ENCODE measurements at places on chromosomes 2 and 18.

DNA sequence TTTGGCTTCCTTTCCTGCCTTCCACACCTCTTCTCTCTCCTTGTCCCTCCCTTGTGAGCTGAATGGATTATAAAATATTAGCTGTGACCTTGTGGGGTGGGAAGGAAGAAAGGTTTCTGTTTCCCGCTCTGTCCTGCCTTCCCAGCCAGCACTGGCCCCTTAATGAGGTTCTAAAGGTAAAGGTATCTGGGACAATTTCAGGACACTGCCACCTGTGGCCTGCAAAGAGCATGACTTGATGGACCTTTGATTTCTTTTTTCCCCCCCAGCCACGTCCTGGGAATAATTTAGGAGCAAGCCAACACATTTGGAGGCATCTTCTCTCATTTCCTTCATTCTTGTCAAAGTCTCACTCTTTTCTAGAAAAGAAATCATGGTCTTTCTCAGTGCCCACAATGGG is 246.7 kb upstream of the EPAS1 start:
- DNase-seq: no peak

DNA sequence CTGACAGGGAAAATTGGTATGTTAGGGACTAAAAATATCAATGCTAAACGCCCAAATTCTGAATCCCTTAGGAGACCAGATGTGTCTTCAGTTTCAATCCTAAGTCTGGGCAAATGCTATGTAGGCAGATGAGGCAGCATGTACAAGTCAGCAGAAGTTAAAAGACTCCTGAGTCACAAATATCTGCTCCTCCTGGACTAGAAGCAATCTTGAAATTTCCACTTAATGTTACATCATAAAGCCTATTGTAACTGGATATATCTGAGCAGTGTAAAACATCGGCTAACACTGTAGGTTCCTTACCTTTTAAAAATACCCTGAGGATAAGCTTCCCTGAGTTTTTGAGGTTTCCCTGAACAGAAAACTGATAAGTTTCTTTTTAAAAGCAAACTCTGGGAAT is 1087.6 kb upstream of the PIK3C3 start:
- DNase-seq: no peak

GRCh38 chr2:101743288-101743687 is 45.8 kb downstream of the MAP4K4 start:
- DNase-seq: no peak

DNA sequence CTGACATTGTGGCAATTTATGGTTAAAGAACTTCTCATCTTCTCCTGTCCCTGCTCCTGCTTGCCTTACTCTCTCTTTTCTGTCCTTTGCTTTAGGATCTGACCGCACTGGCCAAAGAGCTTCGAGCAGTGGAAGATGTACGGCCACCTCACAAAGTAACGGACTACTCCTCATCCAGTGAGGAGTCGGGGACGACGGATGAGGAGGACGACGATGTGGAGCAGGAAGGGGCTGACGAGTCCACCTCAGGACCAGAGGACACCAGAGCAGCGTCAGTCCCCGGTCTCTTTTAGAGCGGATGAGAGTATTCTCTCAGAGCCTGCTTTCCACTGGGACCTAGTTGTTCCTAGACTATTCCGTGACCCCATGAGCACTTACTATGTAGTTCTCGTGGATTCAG is 122.2 kb upstream of the IL1R2 start:
- no peak for DNase-seq

DNA sequence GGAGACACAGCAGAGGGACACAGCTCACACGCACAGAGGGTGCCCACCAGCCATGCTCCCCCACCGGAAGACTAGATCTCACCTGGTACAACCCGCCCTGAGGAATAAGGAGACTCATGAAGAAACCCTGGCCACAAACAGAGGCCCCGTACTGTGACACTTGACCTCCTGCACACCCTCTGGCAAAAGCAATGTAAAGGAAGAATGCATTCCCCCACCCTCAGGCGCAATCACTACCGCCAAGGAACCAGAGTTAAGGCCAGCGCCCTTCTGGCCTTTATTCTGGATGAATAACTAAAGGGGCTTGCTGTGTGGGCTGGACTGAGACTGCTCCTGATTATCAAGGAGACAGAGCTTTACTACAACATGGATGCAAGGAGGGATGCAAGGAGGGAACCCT is 509.2 kb upstream of the SPHKAP start:
- DNase-seq: no peak

DNA sequence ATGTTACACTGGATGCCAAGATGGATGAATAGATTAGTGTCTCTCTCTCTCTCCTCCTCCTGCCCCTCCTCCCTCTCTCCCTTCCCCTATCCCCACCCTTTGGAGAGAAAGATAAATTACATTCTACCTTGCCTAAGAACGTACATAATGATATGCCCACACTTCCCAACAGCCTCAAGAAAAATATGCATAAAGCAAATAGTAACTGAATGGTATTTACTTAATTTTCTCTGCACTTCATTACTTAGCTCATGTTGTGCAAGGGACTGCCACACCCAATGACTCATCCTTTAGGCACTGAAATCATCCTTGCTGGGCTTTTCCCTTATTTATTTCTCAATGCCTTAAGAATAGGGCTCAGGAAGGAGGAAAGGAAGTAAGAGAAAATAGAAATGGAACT is 137.3 kb upstream of the PID1 start:
- peak; percentile 65 for DNase-seq

- no peak for DNase-seq
Measured at GRCh38 chr2:20752293-20752692, 70.6 kb downstream of the LDAH start.

DNA sequence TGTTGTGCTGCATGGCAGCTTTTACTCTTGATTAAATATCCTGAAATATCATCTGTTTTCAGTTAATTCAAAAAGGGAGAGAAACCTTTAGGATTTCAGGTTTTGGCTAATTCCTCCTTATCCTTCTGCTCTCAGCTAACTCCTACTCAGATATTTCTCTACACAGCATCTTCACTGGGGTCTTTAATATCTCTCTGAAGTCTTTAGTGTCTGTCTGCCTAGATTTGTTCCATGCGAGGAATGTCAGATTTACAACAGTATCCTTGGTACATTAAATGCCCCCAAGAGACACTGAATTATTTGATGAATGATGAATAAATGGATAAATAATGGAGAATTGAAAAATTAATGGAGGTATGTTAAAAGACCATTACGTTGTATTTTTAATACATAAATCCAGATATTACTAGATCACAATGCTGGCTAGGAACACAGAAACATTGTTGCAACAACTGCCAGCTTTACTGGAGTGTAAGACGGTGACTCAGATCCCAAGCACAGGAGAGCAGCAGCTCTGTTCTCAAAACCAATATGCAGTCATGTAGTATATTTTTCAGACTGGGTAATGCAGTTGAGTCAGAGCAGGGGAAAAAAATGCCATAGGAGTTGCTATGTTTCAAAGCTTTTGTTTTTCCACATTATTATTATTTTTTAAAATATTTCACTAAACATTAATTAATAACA is 388.0 kb upstream of the SYT4 start:
- no peak for DNase-seq

- no peak for DNase-seq
Measured at GRCh38 chr2:54122171-54122935, 6.9 kb downstream of the ACYP2 start.

GRCh38 chr2:70735071-70735470 is 32.9 kb downstream of the ADD2 start:
- no peak for DNase-seq

DNA sequence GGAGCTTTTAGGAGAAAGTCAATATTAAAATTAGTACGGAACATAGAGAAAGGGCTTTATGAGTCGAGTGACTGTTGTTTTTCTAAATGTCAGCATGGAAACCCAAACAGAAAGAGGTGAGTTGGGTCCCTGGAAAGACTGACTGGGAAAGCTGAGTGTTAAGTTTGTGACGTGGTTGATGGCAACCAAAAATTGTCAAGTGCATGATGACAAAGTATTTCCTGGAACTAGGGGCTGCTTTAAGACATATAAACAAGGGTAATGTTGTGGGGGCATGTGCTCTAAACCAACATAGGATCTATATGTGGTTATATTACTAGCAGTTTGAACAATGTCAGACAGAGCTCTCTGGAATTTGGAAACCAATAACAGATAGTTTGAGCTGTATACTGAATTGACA is 50.9 kb upstream of the GPD2 start:
- no peak for DNase-seq

DNA sequence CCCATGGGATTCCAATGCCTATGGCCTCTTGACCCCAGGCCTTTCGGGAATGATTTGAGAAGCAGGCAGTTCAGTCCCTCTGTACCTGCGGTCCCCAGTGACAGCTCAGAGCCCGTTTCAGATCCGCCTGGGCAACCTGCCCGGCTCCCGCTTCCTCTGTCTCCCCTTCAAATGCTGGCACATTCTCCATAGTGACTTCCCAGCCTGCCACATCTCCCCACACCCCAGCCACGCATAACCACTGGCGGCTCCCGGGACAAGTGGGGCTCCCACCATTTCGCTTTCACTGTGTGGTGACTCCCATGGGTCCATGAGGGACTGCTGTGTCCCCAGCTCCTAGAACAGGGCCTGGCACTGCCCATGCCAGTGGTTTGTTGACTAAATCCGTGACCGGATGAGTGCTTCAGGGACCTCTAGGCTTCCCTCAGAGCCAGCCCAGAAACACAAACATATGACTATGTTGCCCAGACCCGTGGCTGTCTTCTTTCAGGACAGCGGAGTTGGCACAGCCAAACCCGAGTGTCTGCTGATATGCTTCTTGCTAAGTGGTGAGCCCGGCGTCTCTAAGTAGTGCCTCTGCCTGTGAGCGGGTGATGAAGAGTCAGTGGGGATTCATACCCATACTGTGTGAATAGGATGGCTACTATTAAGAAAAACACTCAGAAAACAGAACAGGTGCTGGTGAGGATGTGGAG is 91.2 kb downstream of the GLI2 start:
- DNase-seq: no peak

- DNase-seq: no peak
Measured at GRCh38 chr2:200127848-200128247, 172.5 kb downstream of the MAIP1 start.

- no peak for DNase-seq
Measured at GRCh38 chr2:72378753-72379348, 231.2 kb upstream of the CYP26B1 start.

GRCh38 chr2:104028061-104028460 is 825.9 kb upstream of the POU3F3 start:
- peak; percentile 29 for DNase-seq

GRCh38 chr18:60235164-60235563 is 137.4 kb downstream of the MC4R start:
- DNase-seq: no peak

DNA sequence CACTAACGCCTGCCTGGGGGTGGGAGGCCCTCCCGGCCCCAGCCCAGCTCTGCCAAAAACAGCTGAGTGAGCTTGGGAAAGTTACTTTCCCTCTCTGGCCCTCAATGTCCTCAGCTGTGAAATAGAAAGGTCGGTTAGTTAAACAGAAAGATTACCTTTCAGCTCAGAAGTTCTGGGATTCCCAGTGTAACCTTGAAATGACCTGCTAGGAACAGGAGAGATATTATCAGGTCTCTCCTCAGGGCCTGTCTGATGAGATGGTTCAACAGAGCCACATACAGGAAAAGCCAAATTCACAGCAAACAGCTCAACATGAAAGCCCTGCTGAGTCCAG is 68.8 kb downstream of the LBH start:
- no peak for DNase-seq

DNA sequence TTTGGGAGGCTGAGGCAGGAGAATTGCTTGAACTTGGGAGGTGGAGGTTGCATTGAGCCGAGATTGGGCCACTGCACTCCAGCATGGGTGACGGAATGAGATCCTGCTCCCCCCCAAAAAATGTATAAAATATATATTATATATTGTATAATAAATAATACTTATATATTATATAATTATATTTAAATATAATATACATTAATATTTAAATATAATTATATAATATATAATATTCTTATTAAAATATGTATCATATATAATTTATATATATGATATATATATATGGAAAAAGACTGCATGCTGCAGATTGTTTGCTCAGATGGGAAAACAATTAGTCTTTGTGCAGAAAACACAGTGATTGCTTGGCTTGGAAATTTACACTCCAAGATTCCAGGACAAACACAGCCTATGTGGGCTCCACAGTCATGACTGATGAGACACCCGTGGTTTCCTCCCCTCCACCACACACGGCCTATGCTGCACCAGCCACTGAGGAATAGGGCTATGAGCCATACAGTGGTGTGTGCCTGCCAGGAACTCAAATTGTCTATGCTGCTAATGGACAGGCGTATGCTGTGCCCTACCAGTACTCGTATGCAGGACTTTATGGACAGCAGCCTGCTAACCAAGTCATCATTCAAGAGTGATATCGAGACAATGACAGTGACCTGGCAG is 30.0 kb downstream of the PMAIP1 start:
- no peak for DNase-seq

- DNase-seq: peak; percentile 59
Measured at GRCh38 chr2:148896136-148896535, 21.1 kb downstream of the KIF5C start.

- DNase-seq: no peak
Measured at GRCh38 chr2:132400169-132400900, 16.3 kb upstream of the GPR39 start.

- peak; percentile 48 for DNase-seq
Measured at GRCh38 chr2:69013142-69013839, at the start of gene ANTXR1. TSS of gene ANTXR1 (plus strand) at chr2:69013179. CDS start at chr2:69013500, 321 bp downstream.

GRCh38 chr2:218319813-218320365 is 27.6 kb upstream of the TMBIM1 start:
- no peak for DNase-seq

- no peak for DNase-seq
Measured at GRCh38 chr18:45805551-45805950, 19.9 kb upstream of the SIGLEC15 start.

DNA sequence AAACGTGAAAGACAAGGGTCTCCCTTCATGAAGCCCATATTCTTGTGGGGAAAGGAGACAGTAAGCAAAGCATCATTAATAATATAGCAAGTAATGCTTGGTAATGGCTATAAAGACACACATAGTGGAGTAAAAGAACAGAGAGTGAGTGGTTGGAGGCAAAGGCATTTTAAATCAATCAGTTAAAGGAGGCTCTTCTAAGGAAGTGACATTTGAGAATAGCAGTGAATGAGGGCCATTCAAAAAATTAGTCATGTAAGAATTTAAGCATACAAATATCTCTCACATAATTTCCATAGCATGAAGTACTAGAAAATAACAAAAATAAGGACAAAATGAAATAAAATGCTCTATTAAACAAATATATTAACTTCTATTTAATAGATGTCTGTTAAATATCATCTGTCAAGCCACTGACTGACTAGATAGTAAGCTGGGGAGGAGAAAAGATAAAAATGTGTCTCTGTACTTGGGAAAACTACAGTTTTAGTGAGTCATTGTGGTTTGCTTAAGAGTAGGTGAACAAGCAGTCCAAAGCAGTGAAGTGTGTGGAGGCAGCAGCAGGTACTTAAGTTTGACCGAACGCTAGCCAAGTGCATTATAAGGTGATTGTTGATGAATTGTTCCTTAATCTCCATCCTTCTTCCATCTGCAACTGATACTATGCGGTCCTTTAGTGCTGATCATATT is 160.1 kb downstream of the PARD3B start:
- no peak for DNase-seq

GRCh38 chr18:77168811-77169311 is 36.3 kb upstream of the MBP start:
- no peak for DNase-seq

- no peak for DNase-seq
Measured at GRCh38 chr18:55455938-55456337, 132.1 kb downstream of the TCF4 start.

GRCh38 chr2:232439758-232440135 is 16.2 kb upstream of the ALPI start:
- no peak for DNase-seq

- no peak for DNase-seq
Measured at GRCh38 chr2:228866781-228867180, 404.3 kb downstream of the PID1 start.

- no peak for DNase-seq
Measured at GRCh38 chr18:10074110-10074509, 160.3 kb downstream of the VAPA start.
